ENCODE measurements at places on chromosomes 7 and 10. TPM values are rescaled to one million over a fixed set of nuclear protein-coding genes. Genes with fewer than 3 reads are reported as not detected.

The MEST gene
- 0.64 TPM for total RNA-seq

The SMKR1 gene
- total RNA-seq: 0.13 TPM

The ADAP1 gene
- 1.8 TPM for total RNA-seq

The MYH16 gene
- 0.13 TPM for total RNA-seq

The PPP1R9A gene
- 9.6 TPM for total RNA-seq

The GPR15LG gene
- not detected for total RNA-seq

The PGAM1 gene
- 241 TPM for total RNA-seq

The MEIG1 gene
- total RNA-seq: not detected

The TSPAN33 gene
- total RNA-seq: under 0.01 TPM

The CYP26C1 gene
- 0.77 TPM for total RNA-seq

The SFTPA1 gene
- total RNA-seq: not detected

The AKR1C8 gene
- total RNA-seq: not detected

The HOXA2 gene
- total RNA-seq: 0.39 TPM

The IDI2 gene
- total RNA-seq: not detected

The LIPK gene
- not detected for total RNA-seq

The TSPAN15 gene
- 65.1 TPM for total RNA-seq

The PNLIPRP2 gene
- total RNA-seq: not detected

The MBL2 gene
- not detected for total RNA-seq

The UTF1 gene
- not detected for total RNA-seq

The CYP3A4 gene
- not detected for total RNA-seq

The CALHM1 gene
- not detected for total RNA-seq

The FAM237B gene
- total RNA-seq: not detected

The THSD7A gene
- 15.8 TPM for total RNA-seq

The ATRNL1 gene
- total RNA-seq: 0.77 TPM

The NEUROG3 gene
- total RNA-seq: not detected

The CLCN1 gene
- not detected for total RNA-seq

The HOXA5 gene
- total RNA-seq: 4.1 TPM

The LRRC18 gene
- total RNA-seq: not detected

The ZNF853 gene
- total RNA-seq: 4.6 TPM

The PON3 gene
- 0.13 TPM for total RNA-seq

The ITPRID1 gene
- not detected for total RNA-seq

The MGMT gene
- 9.6 TPM for total RNA-seq

The CPXM2 gene
- total RNA-seq: 0.26 TPM

The GNAT3 gene
- total RNA-seq: not detected

The PIK3CG gene
- total RNA-seq: 4.4 TPM

The LRCH4 gene
- 5.1 TPM for total RNA-seq

The EPO gene
- total RNA-seq: not detected

The RELN gene
- total RNA-seq: 413 TPM

The HOXA13 gene
- total RNA-seq: not detected
